Right atrium auricular region (tissue), 2 donors: ENCODE measurements at places on chromosomes 5 and 9. TPM values are rescaled to one million over a fixed set of nuclear protein-coding genes. Genes with fewer than 3 reads are reported as not detected.
A peak's percentile ranks its signal among the peaks of the same experiment; 100 is the strongest.

GRCh38 chr5:159549046-159549445, 218.8 kb upstream of the IL12B start:
- no peak for DNase-seq

Gene IL4
- not detected for total RNA-seq

GRCh38 chr5:147081311-147081764, 153.5 kb upstream of the STK32A start:
- DNase-seq = no peak

DNA sequence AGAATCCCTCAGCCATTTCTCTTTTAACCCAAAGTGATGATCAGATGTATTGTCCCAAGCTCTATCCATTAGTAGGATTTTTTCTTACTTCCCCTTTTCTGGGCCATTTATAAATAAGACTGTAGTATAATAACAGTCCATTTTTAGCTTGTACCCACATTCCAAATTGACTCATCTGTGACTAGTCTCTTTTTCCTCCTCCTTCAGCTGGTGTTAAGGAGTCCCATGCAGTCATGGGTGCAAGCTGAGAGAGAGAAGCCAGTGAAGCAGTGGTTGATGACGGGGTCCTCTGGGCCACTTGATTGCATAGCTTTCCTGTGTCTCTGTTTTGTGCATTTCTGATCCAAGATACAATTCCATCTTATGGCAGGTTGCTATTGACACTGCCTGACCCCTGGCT, 476.0 kb upstream of the CD180 start:
- DNase-seq = no peak

DNA sequence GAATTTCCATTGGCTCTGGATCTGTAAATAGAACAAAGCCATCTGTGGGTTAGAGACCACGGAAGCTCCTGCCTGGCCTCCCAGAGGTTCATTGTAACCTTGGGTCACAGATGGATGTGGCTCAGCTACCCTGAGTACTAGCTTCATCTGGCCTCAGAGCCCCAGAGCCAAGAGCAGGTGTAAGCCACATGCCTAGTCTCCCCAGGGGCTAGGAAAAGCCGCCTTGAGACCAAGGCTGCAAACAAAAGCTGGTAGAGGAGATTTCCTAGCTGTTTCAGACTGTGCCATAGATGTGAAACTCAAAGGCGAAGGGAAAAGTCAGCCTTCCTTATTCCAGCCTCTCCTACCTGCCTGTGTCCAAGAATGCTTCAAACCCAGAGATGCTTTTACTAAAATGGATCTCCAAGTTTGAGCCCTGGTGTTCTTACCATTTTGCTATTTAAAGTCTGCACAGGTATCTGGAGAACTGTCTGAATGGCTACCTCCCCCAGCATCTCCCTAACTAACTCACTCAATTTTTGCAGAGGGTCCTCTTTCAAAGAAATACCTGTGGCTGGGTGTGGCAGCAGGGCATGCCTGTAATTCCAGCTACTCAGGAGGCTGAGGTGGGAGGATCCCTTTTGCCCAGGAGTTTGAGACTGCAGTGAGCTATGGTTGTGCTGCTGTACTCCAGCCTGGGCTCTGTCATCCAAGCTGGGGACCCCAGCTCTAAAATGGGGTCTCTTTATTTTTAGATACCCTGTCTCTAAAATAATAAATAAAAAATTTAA, 42.3 kb upstream of the MAP1B start:
- DNase-seq = no peak

DNA sequence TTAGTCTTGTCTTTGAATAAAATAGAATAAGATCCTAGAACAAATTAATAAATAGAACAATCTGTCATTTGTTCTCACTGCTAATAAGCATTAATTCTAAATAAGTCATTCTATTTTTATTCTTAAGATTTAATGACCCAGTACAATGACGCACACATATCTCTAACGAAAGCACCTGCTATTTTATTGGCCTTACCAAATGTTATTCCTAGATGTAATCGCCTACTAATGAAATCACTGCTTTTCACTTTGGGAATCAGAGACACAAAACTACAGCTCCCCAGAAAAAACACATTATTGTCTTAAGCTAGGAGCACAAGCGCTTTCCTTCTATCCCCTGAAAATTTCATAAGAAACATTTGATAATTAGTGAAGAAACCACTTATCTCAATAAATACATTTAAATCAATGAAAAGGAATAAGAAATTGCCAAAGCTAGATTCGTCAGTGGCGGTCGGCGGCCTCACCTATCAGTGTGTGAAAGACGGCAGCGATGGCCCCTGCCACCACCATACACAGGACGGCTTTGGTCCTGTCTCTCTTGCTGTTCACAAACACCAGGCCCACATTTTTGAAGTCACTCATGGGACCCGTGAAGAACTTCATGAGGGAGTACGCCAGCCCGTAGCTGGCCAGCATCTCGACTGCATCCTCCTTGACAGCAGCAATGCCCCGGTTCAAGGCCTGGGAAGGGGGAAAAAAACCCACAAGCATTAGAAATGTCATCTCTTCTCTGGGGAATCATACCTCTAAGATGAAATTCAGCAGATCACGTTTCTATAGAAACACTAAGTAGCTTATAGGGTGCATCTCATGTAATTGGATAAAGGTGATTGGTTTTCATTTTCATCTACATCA, 102.8 kb downstream of the ANKH start:
- no peak for DNase-seq

DNA sequence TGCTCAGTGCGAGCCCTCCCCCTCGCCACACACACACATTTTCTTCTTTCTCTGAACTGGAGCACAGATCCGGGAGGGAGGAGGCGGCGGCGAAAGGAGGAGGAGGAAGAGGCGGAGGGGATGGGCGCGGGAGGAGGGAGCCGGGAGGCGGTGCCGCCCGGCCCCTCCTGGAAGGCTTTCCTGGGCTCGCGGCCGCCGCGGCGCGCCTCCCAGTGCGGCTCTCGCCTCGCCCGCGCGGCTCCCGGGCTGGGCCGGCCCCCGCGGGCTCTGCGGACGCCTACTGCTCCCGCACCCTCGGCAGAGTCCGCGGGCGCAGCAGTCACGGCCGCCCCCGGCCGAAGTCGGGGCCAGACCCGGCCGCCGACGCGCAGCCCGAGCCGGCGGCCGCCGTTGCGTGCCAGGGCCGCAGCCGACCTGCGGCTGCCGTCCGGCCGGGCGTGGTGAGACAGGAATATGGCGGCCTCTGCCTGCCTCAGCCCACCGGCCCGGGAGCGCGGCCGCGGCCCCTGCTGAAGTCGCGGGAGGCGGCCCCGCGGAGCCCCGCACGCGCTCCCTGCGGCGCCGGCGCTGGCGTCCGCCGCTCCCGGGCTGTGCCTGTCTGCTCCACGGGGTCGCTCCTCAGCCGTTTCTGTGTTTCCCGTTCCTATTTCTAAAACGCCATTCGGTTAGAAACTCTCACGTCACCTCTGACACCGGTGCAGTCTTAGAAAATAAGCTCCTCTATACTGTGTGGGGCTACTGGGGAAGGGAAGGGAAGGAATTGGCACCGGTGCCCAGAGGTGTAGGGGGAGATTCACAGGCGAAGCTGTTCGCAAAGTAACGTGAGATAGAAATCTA, 500 bp upstream of the GNAQ start:
- peak; percentile 91 for DNase-seq

DNA sequence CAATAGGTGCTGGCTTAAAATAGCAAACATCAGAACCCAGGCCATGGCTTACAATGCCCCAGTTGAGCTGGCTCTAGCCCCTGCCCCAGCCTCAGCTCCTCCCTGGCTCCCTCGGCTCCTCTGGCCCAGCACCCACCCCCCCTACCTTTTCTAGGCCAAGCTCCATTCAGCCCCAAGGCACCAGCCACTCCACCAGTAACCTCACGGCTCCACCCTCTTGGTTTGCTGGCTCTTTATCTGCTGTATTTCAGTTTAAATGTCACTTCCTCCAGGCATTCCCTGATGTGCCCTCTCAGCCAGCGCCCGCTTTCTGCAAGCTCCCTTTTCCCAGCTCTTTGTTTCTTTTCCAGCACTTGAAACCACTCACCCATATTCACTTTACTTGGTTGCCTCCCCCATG, 10.6 kb downstream of the C1QTNF2 start:
- DNase-seq = no peak

Gene ORM2
- not detected for total RNA-seq

DNA sequence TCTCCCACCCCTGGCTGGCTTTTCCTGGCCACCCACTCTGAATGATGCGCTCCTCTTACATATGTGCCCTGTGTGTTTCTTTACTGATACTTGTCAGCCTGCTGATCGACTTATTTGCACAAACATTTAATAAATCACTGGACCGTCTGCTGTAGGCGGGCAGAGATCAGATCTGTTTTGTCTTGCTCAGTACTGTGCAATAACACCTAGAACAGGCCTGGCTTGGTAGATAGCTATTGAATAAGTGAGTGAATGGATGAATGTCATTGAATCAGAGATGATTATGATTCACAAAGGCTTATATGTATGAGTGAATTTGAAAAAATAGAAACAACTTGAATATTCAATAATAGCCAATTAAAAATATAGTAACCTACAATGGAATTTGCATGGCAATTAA, 165.1 kb downstream of the RGS3 start:
- DNase-seq = no peak

Gene CA9
- 5.9 TPM for total RNA-seq

DNA sequence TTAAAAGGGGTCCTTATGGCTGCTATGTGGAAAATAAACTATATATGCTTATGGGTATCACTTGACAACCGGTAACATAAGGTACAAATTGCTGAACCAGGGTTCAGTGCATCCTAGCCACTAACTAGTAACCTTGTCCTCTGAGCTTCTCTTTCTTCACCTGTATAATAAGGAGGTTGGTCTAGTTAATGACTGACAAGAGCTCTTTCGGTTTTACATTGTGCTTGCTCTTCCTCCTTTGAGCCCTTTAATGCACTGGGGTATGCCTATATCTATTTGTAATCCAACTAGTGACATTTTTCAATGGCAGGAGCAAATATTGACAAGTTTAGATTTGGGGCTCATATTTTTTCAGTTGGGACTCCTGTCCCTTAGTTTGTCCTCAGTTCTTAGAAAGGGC, 66.1 kb downstream of the NPR3 start:
- DNase-seq = no peak

Gene RMRP
- total RNA-seq = 431 TPM

DNA sequence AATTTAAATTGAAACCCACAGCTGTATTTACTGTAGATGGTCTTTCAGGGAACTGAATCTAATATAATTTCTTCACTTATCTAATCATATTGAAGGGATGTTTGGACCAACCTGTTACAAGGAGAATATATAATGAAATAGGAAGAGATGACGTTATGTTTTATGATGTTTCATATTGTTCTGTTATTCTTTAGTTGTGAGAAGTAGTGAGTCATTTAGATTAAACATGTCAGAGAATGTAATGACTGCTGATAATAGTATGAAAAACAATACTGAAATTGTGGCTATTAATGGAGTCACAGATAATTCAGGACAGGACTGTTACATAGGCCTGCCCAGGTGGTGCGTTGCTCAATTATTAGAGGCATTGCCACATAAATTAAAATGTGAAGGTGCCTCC, 1993.4 kb downstream of the EFNA5 start:
- no peak for DNase-seq

Gene ARL10
- total RNA-seq = 4.0 TPM

DNA sequence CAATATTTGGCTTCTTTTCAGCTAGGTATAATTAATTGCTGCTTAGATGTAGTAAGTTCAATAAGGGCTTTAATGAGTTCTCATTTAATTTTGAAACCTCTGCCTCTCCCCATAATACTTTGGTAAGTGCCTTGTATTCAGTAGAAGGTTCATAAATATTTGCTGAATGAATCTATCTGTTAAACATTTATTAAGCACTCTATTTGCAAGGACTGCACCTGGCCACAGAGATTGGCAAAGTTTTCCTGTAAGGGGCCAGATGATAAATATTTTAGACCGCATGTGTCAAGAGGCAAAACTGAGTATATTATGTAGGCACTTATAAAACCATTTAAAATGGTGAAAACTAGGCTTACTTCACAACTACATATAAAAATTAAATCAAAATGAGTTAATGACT, 19.0 kb upstream of the GNA14 start:
- DNase-seq = no peak

GRCh38 chr9:133803745-133804144, 65.6 kb upstream of the SARDH start:
- DNase-seq = no peak

- DNase-seq = no peak
Observed at GRCh38 chr5:179185941-179186411, 125.8 kb downstream of the ZNF354C start.

- no peak for DNase-seq
Observed at GRCh38 chr5:130992095-130992494, 173.0 kb downstream of the HINT1 start.

GRCh38 chr9:128774804-128775203, 3.1 kb upstream of the ZER1 start:
- no peak for DNase-seq

GRCh38 chr9:125538092-125538473, 168.9 kb downstream of the MAPKAP1 start:
- DNase-seq = no peak

DNA sequence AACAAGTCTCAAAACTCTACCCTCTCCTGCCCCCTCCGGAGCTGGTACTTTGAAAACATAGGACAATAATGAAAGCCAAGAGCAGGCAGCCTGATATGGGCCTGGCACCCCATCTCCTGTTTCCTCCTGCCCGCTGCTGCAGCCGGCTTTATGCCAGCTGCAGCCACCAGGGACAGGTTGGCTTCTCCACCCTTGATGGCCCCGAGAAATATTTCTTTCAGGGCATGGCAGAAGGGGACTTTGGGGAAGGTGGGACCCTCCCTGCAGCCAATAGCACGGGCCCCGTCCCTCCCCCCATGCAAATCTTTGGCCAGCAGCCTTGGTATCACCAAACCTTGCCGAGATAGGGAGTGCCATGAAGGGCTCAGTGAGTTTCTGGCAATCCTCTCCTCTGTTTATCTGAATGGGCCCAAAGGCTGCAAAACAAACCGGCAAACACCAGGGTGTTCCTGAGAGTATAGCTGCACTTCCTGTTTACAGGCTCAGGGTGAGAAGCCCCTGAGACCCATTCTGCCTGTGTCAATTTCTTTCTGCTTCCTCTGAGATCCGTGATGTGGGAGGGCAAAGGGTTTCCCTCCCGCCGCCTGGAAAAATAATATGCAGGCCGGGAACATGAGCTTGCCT, 73.4 kb upstream of the BOD1 start:
- no peak for DNase-seq

GRCh38 chr5:61625681-61626621, 293.9 kb downstream of the ZSWIM6 start:
- peak; percentile 74 for DNase-seq

Gene CYLC2
- total RNA-seq = not detected

Gene SPINK7
- not detected for total RNA-seq

- DNase-seq = no peak
Observed at GRCh38 chr5:128487041-128487440, 51.0 kb downstream of the FBN2 start.

Gene CCL19
- total RNA-seq = not detected

Gene MTMR12
- total RNA-seq = 12.6 TPM

DNA sequence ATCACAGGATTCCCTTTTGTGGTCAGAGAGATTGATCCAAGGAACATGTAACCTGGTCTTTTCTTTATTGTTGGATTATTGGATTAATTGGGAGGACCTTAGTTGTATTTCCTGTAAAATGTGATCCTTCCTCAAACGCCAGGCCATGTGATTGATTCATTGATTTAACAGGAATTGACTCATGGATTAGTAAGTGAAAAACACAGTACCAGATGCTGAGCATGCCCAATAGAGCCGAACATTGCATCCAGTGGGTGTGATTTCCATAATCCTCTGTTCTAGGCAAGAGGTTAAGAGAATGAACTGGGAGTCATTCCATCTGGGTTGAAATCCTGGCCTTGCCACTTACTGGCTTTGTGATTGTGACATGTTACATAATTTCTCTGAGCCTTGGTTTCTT, 522.3 kb downstream of the MAT2B start:
- no peak for DNase-seq
